ENCODE measurements at places on chromosomes 12 and 14.

DNA sequence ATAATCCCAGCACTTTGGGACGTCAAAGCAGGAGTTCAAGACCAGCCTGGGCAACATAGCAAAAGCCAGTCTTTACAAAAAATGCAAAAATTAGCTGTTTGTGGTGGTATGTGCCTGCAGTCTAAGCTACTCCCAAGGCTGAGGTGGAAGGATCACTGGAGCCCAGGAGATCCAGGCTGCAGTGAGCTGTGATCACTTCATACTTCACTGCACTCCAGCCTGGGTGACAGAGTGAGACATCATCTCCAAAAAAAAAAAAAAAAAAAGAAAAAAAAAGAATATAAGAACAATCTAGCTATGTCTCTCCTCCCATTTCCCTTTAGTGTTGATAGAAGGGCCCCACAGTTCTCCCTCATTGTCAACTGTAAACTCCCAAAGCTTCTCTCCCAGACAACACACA lies 3.5 kb upstream of the BCAT1 start:
- no peak for DNase-seq

DNA sequence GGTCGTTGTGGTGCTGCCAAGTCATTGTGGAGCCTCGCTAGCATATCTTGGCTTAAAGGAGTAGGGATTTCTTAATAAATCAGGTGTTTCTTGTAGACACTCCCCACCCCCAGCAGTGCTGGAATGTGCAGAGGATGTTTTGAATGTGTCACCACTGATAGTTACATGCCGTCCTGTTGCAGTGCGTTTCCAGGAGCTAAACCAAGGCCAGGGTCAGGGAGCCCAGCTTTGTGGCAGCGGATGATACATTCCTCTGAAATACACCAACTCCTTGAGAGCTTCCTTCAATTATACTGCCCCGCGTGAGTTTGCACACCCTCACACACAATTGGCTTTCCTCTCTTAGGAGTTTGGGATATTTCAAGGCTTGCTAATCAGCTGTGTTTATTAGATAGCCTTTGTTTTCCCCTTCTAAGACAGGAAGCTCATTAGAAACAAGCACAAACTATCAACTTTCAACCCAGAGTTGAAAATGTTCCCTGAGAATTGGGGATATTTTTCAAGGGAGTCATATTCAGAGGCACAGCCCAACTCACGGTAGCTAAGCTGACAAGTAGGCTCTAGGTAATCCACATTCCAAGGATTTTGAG lies 154.9 kb downstream of the C12orf75 start:
- DNase-seq, result no peak

GRCh38 chr12:617304-617915 lies 45.8 kb downstream of the NINJ2 start:
- no peak for DNase-seq

DNA sequence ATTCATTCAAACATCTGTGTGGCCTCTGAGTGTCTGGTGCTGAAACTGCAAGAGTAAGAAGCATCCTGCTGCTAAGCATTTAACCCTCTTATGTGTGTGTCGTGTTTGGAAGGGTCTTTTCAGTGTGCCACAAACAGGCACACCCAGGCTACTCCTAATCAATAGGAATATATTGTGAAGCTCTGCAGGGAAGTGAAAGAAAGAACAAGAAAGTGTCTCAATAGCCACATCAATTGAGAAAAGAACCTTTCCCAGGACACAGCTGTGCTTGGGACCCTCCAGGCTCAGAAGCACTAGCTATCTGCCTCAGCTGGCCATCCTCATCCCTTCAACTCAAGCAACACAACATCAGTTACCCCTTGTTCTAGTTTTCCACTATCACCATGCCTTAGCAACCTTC lies 13.4 kb upstream of the KRAS start:
- no peak for DNase-seq
